ENCODE measurements at places on chromosomes 7 and 10. TPM values are rescaled to one million over a fixed set of nuclear protein-coding genes. Genes with fewer than 3 reads are reported as not detected.

DNA sequence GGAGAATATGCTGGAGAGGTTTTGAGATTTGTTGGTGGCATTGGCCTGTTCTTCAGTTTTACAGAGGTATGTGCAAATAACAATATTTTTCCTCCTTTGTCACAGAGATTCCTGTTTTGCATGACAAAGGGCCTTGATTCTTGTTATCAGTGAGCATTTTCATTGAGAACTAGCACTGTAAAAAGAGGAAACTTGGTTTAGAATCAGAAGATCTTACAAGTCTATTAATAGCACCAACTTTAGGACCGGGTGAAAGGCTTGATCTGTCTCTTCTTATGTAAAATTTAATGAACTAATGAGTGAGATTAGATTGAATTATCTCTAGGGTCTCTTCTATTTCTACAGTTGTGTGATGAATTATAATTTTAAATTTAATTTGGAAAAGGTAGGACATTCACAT, 25.5 kb downstream of the TSPAN13 start:
- DNase-seq = no peak

DNA sequence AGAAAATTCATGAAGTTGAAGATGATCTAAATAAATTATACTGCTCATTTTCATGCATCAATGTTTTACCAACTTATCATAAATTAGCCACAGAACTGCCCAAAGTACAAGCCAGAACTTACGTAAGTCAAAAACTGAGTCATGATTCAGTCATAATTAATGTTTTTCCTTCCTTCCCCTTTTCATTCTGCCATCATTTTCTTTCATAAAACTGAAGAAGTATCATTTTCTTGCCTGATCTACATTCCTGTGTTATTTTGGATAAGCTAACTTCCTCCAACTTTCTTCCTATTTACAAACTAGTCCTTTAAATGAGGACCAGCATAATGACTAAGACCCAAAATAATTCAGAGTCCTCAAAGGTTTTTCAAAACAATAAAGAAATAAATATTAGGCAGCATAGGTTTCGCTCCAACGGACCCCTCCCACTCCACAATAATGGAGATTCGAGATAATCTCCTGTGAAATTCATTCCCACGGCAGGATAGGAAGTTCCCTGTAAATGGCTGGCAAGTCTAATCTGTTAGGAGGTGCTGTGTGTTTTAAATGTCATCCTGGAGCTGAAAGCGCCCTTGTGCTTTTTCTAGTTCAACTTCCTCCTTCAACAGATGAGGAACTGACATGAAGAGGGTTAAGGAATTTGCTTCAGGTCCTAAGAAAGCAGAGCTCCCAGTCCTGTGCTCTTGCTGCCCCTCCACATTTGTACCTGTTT, 218.9 kb downstream of the DOCK4 start:
- DNase-seq = no peak

Gene TLL2
- total RNA-seq = 0.13 TPM

Gene CLDN3
- not detected for total RNA-seq

DNA sequence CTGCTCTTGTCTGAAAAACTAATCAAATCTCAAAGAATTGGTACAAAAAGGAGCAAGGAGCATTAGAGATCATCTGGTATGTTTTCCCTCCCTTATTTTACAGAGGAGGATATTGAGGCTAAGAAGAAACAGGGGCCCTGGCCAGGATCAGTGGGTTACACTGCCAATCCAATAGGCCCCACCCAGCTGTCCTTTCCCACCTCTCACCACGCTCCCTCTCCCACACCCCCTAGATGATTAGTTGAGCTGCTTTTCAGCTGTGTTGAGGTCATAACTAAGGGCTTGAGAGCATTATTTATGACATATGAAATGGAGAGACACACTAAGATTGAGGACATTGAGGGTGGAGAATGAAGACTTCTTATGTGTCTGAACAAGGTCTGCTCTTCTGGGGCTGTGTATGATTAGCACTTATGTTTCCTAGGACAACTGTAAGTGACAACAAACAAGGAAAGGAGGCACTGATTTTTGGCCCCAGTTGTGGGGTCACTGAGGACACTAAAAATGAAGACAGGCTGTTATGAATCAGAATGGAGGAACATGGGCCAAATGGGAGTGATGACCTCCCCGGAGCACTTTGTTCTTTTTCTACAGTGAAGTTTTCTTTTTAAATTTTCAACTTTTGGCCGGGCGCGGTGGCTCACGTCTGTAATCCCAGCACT, 26.5 kb downstream of the VWA2 start:
- no peak for DNase-seq

Gene PRKAR2B
- 1.9 TPM for total RNA-seq

Gene NT5C3A
- 45.8 TPM for total RNA-seq
